ENCODE measurements at places on chromosomes 13 and 19.

DNA sequence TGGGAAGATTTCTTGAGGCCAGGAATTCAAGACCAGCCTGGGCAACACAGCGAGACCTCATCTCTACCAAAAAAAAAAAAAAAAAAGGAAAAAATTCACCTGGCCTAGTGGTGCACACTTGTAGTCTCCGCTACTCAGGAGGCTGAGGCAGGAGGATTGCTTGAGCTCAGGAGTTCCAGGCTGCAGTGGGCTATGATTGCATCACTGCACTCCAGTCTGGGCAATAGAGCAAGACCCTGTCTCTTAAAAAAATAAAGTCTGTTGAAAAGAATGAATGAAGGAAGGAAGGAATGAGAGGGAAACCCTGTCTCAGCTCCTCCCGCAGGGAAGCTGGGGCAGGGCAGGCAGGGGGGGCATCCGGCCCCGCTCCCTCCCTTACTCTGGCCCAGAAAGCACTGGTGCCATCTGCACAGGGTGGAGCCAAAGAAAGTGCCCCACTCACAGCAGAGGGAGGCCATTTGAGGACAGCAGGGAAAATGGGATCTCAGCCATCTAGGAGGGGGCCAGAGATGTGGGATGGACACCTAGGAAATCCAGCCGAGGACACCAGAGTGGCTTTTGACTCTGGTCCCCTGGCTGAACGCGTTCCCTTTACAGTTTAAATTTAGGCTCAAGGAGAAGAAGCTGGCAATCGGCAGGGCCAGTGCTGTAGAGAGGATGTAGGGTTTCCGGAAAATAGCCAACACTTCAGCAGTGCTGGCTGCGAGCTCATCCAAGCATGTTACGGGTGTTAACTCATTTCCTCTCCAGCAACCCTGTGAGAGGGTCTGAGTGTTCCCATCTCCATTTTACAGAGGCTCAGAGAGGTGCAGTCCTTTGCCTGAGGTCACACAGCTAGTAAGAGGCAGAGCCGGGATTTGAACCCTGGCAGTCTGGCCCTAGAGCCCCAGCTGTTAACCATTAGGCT, 3.6 kb upstream of the HPN start:
- no peak for DNase-seq

- DNase-seq, result no peak
Observed at GRCh38 chr13:109954441-109954840, 168.1 kb upstream of the IRS2 start.

DNA sequence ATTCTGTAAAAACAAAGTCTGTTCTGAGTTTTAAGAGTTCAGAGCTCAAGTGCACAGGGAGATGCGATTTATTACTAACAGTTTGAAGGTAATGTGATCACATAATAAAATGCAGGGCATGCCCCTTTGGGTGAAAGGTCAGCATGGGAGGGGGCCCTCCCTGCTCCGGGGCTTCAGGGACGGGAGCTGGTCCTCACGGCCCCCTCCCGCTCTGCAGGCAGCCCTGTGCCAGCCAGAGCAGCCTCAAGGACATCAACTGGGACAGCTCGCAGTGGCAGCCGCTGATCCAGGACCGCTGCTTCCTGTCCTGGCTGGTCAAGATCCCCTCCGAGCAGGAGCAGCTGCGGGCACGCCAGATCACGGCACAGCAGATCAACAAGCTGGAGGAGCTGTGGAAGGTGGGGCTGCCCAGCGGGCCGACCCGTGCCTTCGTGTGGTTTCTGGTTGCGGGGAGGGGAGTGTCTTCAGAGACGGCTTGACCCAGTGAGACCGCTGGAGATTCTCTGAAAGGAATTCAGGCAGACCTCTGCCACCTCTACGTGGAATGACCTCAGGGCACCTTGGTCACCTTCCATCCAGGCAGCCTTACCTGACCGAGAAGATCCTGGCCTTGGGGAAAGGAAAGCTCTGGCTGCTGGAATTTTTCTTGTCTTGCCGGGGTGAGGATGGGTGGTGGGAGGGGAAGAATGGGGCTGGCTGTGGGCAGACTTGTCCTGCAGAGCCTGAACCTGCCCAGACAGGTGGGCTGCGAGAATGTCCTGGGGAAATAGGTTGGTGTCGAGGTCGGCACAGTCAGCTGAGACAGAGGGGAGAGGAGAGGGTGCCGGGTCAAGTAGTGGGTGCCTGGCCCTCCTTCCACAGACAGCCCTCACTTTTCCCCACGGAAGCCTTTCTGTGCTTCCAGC, 19.0 kb downstream of the UPF1 start:
- DNase-seq, result no peak

GRCh38 chr13:53198736-53199135, 170.1 kb downstream of the OLFM4 start:
- DNase-seq, result no peak

DNA sequence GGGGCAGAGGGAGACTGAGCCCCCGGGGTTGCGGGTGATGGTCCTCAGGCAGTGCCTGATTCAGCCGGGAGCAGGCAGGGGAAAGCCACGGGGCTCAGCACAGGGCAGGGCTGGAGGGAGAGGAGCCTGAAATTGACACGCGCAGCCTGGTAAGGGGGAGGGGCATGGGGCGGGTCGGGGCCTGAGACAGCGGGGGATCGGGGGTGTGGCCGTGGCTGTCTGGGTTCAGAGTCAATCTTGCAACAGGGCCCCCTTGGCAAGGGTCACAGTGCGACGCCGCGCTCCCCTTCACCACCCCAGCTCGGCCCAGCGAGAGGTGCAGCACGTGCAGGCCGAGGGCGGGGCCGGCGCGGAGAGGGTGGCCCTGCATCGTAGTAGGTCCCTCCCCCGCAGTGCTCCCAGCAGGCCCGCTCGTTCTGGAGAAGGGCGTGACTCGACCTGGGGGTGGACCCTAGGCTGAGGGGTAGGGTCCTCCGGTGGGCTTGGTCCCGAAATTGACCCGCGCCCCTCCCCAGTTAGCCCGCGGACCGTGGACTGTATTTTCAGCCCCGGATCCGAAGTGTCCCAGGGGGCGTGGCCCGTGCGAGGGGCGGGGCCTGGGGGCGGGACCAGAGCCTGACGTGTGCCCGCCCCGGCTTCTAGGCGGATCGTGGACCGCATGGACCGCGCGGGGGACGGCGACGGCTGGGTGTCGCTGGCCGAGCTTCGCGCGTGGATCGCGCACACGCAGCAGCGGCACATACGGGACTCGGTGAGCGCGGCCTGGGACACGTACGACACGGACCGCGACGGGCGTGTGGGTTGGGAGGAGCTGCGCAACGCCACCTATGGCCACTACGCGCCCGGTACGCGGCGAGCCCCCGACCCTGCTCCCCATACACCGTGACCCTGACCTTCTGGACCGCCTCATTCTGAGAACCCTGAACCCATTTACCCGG, 6.0 kb downstream of the RCN3 start:
- no peak for DNase-seq

DNA sequence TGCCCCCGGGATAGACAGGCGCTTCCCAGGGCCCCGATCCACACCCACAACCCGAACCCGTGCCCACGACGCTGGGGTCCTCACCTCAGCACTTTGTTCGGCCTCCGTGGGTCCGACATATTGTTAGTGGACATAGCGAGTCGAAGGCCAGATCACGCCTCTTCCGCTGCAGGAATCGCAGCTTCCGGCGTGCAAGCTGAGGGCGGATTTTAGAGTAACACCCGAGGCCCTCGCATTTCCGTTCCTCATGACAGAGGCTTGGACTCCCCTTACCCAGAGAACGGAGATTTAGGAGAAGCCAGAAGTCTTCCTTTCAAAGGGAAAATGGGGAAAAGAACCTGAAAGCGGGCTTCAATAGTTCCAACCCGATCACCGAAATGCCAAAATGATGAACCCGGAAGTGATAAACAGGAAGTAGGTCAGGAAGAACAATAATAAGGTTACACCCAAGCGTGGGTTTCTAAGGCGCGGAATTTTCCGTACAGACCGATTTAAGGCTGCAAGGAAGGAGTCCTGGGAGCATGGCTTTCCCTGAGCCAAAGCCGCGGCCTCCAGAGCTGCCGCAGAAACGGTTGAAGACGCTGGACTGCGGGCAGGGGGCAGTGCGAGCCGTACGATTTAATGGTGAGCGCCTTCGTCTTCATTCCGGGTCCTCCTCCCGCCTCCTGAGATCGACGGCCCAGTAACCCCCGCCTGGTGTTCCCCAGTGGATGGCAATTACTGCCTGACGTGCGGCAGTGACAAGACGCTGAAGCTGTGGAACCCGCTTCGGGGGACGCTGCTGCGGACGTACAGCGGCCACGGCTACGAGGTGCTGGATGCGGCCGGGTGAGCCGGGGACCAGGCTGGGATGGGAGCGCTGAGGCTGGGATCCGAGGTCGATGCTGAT, 2.9 kb downstream of the WDR83 start:
- no peak for DNase-seq

DNA sequence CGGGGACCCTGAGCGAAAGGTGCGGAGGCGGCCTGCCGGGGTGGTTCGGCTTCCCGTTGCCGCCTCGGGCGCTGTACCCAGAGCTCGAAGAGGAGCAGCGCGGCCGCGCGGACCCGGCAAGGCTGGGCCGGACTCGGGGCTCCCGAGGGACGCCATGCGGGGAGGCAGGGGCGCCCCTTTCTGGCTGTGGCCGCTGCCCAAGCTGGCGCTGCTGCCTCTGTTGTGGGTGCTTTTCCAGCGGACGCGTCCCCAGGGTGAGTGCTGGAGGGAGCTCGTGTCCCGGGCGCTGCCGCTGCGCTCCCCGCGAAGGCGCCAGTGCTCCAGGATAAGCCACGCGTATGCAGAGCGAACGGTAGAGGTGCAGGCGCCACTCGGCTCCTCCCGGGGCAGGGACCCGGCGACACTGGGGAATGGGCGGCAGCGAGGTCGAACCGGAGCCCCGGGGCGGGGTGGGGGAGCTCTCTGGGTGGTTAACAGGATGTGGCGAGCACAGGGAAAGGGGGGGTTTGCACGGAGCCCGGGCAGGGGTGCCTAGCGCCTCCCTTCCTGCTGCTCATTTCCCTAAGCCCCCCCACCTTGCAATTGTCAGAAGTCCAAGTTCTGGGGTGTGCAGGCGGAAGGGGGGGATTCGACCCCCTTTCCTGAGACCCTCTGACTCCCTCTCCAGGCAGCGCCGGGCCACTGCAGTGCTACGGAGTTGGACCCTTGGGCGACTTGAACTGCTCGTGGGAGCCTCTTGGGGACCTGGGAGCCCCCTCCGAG, at the start of gene IL27RA:
IL27RA (plus strand) TSS at position 44 of the 762 bp plus-strand sequence; CDS start at position 155, 111 bp downstream.
- DNase-seq, result no peak

- no peak for DNase-seq
Observed at GRCh38 chr13:111533900-111534683, 213.7 kb downstream of the TEX29 start.

GRCh38 chr13:38421590-38422560, 72.2 kb downstream of the UFM1 start:
- no peak for DNase-seq

DNA sequence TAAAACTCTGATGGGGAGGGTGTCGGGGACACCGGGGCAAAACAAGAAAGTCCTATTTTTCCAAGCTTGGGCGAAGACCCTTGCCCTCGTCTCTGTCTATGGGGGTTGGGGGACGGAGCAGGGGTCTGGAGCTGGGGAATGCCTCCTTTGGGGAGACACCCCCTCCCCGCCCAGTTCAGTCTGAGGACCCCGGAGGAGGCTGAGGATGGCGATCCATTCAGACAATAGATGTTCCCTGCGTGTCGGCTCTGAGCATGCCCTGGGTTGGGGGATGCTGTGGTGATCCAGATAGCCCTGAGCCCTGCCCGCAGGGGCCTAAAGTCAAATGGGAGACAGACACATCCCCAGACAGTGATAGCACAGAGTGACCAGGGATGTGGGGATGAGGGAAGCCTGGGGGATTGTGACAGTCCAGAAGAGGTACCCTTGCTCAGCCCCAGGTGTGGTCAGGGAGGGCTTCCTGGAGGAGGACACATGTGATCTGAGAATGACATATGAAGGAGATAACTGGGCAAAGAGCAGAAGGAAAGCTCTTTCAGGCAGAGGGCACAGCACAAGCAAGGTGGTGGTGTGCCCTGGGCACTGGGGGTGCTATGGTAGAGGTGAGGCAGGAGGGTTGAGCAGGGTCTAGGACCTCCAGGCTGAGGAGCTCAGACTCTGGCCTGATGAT, 9.1 kb downstream of the LRFN3 start:
- no peak for DNase-seq

GRCh38 chr13:26062853-26063444, 11.1 kb upstream of the SHISA2 start:
- DNase-seq, result no peak

DNA sequence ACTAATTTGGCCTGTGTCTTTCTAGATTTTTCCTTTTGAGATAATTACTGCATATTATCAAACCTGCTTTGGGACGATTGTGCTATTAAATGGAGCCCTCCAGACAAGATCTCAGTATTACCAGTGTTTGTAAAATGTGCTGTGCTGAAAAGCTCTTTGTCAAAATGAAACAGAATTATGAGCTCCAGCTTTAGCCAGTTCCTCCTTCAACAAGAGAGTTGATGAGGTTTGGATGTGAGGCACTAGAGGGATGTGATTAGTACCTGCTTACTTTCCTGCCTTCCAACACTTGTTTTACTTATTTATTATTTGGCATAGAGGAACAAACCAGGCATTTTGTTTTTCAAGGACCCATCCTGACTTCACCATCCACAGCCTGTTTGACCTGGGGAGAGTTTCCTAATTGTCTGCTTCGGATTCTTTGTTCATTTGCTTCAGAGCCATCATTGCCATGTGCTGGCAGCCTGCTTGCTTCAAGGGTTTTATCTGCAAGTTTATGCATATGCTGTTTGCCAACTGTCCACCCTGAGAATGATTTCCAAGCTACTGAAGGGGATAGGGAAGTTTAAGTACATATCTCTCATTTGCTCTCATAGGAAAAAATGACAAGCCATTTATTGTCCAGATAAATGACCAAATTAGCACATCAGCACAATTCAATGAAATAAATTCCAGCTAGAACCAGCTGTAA, 32.9 kb upstream of the CPB2 start:
- DNase-seq, result no peak

DNA sequence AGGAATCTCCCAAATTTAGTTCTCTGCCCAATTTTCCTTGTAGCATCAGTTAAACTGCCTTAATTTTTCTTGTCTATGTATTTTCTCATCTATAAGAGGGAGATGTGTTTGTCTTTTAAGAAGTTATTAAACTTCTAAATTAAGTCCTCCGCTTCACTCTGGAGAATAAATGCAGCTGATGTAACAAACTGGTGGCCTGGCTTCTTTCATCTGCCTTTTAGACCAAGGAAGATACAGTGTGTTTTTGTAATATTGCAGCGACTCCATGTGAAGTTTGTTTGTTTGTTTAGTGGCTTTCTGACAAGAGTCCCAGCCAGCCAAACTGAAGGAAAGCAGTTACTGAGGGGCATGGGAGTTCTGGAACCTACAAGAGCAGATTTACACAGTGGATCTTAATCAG, 56.4 kb downstream of the KLF12 start:
- DNase-seq, result no peak
